ENCODE measurements at places on chromosomes 12 and 14.

DNA sequence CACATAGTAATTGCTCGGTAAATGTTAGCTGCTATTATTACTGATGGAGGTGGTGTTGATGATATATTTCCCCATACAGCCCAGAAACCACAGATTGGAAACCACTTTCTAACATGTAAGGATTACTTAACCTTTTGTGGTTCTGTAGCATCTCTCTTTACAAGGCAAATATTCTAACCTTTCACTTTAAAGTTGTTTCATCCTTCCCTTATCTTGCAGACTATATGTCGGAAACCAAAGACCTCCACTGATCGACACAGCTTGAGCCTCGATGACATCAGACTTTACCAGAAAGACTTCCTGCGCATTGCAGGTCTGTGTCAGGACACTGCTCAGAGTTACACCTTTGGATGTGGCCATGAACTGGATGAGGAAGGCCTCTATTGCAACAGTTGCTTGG lies 75.8 kb downstream of the FRMD6 start:
- DNase-seq, result no peak

DNA sequence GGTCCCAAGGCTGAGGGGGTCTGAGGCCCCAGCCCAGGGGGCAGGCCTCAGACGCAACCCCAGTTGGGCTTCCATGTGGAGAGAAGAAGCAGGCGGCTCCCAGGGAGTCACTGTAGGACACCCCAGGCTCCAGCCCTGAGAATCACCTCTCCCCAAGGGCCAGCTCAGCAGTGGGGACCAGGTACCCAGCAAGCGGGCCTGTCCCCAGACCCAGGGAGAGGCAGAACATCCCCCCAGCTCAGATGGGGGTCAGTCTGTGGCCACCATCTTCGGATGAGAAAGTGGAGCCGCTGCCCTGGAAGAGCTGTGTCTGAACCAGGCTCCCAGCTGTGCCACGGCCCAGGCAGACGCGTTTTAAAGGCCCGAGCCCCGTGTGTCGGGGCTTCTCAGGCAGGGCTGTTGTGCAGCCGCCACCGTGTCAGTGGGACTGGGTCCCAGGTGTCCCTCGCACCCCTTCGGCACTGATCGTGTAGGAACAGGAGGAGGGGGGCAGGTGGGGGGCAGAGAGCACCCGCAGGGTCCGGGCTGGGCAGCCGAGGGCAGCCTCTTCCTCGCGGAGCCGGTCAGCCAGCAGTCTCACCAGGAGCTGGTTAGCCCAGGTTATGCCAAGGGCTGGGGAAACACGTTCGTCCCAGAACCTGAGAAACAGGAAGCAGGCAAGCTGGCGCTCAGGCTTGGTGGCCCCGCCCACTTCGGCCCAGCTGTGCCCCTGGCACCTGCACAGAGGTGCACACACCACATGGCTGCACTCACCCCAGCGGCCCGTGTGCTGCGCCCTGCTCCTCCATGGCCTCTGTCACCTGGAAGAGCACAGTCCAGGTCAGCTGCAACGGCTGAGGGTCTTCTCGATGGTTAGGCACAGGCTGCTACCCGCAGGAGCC lies 16.6 kb downstream of the XRCC3 start:
- no peak for DNase-seq

- DNase-seq, result peak; percentile 63
These were observed 8.0 kb upstream of the C12orf42 start for GRCh38 chr12:103503546-103504480.

DNA sequence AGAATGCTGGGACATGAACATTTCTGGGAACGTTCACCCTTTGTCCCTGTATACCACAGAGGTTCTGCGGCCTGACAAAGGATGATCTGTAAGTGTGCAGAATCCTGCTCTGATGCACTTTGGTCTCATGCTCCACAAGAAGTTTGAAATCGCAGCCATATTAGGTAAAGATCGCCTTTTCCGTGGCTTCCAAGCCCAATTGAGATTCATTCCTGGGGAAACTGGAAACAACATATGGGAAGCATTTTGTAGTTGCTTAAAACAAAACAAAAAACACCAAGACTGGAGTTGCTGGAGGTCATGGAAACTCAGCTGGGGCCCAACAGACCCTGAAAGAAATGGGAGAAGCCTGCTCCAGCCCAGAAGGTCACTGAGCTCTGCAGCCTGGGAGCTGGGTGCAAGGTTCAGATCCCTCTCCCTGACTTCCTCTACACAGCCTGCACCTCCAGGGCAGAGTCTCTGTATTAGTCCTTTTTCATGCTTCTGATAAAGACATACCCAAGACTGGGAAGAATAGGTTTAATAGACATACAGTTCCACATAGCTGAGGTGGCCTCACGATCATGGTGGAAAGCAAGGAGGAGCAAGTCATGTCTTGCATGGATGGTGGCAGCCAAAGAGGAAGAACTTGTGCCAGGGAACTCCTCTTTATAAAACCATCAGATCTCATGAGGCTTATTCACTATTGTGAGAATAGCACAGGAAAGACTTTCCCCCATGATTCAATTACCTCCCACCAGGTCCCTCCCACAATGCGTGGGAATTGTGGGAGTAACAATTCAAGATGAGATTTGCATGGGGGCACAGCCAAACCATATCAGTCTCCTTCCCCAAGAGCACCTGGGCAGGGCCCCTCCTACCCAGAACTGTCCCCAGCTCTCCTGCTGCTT lies 60.8 kb upstream of the CHGA start:
- DNase-seq, result no peak

DNA sequence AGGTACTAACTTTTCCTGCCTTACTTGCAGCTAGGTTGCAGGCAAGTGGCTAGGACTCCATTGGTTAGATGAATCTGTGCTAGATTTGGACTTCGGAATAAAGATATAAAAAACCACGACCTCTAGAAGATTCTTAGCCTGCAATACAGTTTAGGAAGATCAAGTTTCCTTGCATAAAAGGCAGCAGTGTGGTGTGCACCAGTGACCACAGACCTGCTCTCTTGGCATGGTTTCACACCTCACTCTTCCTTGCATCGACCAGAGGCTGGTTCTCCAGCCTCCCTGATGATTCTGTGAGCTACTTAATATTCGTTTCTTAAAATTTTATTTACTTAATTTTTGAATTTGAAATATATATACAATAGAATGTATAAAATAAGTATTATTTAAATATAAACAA lies 9.8 kb downstream of the KLHDC1 start:
- DNase-seq, result no peak

DNA sequence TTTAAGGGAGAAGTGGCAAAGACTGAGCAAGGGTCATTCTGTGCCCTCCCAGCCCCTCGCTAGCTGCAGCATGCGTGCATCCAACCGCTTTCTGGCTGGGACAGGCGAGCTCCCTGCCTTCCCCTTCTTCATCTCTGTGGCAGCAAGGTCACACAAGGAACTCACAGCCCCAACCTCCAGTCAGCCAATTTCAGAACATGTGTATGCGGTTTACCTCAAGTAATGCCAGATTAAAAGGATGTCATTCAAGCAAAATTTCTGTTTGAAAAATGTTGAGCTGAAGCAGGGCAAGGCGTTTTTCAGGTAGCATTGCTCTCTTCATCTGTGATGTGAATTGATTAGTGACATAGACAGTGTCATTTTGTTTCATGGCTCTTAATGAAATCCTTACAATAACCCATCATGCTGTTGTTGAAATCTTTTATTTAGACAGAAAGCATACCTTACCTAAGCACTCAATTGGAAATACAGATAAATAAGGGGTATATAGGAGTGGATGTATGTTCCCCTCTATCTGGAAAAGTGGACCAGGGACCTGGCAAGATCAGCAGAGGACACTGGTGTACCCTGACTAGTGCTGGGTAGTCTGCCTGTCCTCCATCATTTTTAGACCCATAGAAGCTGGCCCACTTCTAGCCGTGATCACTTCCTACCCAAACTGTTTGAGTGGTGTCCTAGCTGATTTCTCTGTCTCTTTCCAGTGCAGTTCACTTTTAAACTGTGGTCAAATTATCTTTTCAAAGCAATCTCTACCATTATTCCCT lies 82.8 kb upstream of the NEDD1 start:
- DNase-seq, result no peak

- no peak for DNase-seq
These were observed 13.1 kb downstream of the CBLN3 start for GRCh38 chr14:24416254-24416931.

DNA sequence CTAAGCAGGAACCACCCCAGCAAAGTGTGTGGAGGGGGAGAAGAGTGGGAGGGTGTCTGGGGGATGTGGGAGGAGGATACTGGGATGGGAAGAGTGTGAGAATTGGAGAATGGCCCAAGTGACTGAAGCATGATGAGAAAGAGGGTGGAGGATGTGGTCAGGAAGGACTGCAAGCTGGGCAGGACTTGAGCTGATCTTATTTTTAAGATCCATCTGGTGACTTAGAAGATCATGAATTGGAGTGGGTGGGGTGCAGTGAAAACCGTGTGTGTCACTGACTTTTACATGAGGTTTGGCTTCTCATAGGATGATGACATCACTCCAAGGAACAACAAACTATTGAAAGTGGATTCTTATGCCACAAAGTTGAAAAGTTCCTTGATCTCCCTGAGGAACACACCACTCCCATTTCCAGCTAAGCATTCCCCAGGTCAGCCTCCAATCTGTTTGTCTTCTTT lies 287.5 kb downstream of the GALC start:
- DNase-seq, result no peak

- DNase-seq, result no peak
These were observed 119.9 kb upstream of the PLEKHG7 start for GRCh38 chr12:92582893-92583292.

- peak; percentile 47 for DNase-seq
These were observed at the start of gene FLVCR2 for GRCh38 chr14:75578102-75578785. Gene FLVCR2, plus strand, starts transcription at chr14:75578620. Its CDS starts 353 bp downstream, at chr14:75578973.
